ENCODE measurements at places on chromosomes 6 and 20. TPM values are rescaled to one million over a fixed set of nuclear protein-coding genes. Genes with fewer than 3 reads are reported as not detected.
A peak's percentile ranks its signal among the peaks of the same experiment; 100 is the strongest.

DNA sequence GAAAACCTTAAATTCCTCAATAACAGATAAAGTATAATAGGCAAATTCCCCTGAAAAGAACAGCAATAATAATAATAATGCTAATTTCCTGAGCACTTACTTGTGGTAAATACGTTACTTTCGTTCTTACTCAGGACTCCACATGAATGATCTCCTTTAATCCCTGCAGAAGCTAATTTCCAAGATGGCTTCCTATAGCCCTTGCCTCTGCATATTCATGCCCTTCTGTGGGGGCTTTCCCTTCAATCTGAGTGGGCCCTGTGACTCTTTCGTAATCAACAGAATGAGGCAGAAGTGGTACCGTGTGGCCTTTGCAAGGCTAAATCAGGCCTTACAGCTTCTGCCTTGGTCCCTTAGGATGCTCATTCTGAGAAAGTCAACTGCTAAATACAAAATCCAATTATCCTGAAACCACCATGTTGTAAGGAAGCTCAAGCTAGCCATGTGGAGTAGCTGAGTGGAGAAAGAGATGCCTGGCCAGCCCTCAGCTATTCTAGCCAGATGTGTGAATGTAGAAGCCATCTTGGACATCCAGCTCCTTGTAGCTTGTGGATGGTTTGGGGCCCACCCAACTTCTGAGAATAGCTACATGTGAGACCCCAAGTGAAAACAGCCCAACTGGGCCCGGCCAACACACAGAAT is 50.5 kb downstream of the MCUR1 start:
- no peak for DNase-seq

GRCh38 chr6:33490198-33490597 is 35.8 kb downstream of the ZBTB9 start:
- DNase-seq, result no peak

- DNase-seq, result no peak
Observed at GRCh38 chr6:9628819-9629218, 786.1 kb downstream of the TFAP2A start.

ADGRB3 gene
- not detected for total RNA-seq

MUC21 gene
- total RNA-seq, result not detected

GRCh38 chr20:63071541-63072181 is 64.9 kb upstream of the BHLHE23 start:
- DNase-seq, result peak; percentile 10

KIAA1755 gene
- not detected for total RNA-seq

DNA sequence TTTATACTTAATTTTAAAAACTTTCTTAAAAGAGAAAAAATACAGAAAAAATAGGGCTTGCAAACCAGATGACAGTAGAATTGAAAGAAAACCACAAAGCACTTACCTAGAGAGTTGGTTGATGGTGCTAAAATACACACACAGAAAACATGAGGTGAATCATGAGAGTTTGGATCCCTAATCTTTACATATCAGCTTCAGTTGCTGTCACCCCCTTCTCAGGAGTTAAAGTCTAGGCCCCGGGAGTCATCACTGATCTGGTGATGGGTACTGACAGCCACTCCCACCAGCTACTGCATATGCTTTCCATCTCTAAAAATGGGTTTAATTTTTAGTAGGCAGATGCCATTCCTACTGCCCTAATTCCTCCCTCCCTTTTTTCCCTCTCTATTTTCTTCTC is 16.7 kb downstream of the TSBP1 start:
- DNase-seq, result no peak

DNA sequence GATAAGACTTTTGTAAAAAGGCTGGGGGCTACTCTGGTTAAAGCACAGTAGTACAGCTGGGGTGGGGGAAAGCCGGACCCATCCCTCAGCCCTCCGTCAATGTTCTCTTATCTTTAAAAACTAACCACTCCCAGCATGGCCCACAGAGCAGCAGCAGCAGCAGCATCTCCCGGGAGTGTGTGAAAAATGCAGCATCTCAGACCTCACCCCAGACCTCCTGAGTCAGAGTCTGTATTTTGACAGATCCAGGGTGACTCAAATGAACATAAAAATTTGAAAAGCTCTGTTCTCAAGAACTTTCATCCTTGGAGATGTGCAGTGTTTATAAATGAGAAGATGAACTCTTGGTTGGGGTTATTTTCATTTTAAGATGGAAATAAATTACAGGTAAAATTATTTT is 277.7 kb upstream of the ECI2 start:
- DNase-seq, result no peak

SLC13A3 gene
- not detected for total RNA-seq

- no peak for DNase-seq
Observed at GRCh38 chr6:159315562-159315961, 146.4 kb downstream of the FNDC1 start.

DNA sequence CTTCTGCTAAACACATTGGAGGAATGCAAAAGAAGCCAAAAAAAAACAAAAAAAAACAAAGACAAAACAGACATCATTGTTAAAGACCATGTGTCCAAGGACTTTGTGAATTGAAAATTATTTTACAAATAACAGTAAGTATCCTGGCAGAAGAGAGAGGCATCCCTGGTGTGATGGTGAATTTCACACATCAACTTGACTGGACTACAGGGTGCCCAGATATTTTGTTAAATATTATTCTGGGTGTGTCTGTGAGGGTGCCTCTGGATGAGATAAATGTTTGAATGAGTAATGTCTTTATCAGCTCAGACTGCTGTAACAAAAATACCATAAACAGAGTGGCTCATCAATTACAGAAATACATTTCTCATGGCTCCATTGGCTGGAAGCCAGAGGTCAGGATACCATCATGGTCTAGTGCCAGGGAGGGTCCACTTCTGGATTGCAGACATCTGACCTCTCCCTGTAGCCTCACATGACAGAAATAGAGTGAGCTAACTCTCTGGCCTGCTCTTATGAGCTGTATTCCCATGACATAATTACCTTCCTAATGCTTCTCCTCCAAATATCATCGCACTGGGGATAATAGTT is 12.2 kb upstream of the C6orf118 start:
- DNase-seq, result no peak

C20orf144 gene
- total RNA-seq, result under 0.01 TPM

DNA sequence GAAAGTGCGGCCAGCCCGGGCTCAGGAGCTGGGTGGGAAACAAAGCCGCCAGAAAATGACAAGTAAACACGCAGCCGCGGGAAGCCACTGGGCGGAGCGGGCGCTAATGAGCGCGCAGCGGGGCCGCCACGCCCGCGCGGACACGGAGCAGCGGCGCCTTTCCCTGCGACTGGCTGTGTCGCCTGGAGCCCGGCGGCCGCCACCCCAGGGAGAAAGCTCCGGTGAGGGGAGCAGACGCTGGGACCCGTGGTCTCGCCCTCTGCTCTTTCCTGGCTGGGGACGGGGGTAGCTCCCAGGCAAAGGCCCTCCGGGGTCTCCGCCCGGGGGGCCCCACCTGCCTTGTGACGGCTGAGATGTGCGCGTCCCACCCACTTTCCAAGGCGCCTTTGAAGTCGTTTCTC is 54.9 kb downstream of the PRR18 start:
- DNase-seq, result no peak

RAMACL gene
- total RNA-seq, result 1.3 TPM

- DNase-seq, result no peak
Observed at GRCh38 chr20:37417617-37418467, 71.9 kb downstream of the SRC start.

DNA sequence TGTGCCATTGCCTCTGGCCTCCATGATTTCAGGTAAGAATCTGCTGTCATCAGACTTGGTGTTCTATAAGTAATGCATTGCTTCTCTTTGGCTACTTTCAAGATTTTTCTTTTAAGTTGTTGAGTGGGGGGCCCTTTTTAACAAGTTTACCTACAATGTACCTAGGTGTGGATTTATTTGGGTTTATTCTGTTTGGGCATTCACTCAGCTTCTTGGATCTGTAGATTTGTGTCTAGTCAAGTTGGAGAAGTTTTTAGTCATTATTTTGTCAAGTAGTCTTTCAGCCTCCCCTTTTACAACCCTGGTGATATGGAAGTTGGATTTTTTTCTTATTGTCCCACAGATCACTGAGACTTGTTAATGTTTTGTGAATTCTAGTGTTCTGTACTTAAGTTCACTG is 14.1 kb downstream of the ENPP5 start:
- DNase-seq, result no peak

UNC5CL gene
- under 0.01 TPM for total RNA-seq

IPCEF1 gene
- 1.3 TPM for total RNA-seq

DNA sequence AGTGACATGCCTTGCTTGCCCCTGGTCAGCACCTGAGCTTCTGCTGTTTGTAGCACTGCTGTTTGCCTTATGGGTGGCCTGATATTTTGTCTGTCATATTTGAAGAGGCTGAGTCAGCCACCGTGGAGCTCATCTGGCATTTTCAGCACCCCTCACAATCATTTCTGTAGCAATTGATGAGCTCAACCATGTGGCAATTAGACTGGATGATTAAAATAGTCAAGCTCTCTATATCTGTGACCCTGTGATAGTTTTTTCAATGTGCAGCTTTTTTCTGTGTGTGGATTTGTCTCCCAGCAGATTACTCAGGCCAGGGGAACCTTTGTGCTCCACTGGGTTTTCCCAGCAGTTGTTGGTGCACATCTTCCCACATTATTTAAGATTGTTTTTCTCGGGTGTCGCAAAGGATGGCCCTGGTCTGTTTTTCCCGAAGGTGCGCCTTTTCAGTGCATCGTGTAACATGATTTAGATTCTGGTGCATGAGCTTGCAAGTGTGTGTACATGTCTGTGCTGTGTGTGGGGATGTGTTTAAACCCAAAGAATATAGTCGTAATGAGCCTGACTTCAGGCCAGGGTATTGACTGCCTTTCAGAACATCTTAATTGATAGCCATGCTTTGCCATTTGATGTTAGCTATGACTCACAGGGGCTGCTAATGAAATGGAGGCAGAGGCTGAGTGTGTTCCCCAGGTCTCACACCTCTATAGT is 31.6 kb upstream of the GLP1R start:
- DNase-seq, result no peak

Measured in lung microvascular endothelial cell (primary cell).